ENCODE measurements at places on chromosomes 6 and 20.
A peak's percentile ranks its signal among the peaks of the same experiment; 100 is the strongest.

DNA sequence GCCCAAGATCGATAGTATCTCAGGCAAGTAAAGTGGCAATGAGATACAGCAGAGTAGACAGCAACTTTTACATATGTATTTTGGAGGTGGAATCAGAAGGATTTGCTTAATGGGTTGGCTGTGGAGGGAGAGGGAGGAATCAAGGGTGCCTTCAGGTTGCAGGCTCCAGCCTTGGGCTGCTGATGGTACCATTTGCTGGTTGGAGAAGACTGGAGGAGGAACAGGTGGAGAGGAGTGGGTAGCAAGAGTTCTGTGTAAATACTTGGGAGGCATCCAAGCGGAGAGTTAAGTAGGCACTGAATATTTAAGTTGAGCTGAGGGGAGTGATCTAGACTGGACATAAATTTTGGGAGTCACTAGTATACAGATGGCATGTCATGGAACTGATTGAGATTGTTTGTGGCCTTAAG, 5.2 kb downstream of the BICRAL start:
- DNase-seq = no peak

- DNase-seq = no peak
Measured at GRCh38 chr6:139014945-139015344, 13.6 kb upstream of the ABRACL start.

DNA sequence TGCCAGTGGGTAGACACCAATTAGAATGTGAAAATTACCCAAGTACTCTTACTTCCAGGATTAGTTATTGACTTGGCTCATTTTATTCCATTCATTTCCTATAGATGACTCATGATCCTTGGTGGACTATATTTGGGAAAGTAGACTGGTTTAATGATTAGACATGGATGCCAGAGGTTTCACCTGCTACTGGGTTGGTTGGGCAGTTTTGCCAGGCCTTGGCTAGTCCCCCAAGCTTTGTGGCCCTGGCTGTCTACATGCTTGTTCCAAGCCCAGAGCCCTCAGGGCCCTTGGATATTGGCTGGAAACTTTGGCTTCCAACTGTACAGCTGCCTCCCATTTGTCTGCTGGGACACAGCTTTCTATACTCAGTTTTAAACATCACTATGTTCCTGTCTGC, 104.1 kb downstream of the ZFP64 start:
- no peak for DNase-seq

DNA sequence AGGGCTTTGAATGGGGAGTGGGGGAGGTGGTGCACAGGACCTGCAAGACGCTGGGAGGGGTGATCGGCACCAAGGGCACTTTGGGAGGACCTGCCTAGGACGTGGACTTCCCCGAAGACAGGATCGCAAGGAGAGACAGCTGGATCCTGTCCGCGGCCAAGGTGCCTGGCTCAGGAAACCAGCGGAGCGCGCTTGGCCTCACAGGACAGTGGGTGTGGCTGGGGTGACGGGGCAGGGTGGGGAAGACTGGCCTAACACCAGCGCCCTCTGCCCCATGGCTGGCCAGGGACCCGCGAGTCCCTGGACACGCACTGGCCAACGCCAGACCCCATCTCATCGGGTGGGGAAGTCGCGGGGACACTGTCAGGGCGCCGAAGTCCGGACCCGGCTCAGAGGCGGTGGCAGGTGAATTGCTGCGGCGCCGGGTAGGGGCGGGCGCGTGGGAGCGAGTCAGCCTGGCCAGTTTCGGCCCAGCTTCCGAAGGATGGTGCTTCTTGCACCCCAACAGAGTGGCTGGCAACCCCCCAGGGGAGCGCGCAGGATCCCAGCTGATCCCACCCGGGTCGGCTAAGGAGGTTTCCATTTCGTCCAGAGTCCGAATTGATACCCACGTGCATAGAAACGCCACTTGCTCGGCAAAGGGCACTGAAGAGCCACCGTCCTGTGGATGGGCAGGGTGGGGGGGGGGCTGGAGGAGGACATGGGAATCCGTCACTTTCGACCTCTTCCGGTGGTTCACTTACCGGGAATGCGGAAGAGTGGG, 785 bp upstream of the THBD start:
- no peak for DNase-seq

DNA sequence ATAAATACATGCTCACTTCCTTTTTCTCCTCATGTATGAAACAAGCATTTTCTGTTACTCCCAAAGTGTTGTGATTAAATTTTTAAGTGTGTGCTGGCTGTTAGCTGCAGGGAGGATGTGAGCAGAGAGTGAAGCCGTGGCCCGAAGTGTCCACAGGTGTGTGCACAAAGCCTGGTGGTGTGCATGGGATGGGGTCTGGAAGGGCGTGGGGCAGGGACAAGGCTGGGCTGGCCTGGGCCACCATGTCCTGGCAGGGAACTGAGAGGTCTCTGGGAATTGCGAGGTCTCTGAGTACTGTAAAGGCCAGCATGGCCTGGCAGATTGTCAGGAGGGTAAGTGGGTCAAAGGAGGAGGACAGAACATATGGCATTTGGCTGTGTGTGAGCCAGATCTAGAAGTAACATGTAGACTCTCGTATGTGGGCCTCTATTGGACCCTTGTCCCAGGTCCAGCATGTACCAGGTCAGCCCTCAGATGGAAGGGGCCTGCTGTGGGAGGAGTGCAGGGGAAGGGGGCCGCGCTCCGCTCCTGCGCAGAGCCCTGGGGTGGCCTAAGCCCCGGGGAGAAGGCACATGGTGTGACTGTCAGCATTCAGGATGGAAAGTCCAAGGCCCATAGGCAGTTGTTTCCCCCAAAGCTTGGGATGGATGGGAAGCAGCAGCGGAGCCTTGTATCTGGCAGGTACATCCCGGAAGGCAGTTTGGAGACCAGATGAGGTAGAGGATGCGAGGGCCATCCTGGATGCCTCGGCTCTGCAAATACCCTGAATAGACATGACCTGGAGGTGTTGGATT, 45.1 kb upstream of the PHACTR3 start:
- no peak for DNase-seq

DNA sequence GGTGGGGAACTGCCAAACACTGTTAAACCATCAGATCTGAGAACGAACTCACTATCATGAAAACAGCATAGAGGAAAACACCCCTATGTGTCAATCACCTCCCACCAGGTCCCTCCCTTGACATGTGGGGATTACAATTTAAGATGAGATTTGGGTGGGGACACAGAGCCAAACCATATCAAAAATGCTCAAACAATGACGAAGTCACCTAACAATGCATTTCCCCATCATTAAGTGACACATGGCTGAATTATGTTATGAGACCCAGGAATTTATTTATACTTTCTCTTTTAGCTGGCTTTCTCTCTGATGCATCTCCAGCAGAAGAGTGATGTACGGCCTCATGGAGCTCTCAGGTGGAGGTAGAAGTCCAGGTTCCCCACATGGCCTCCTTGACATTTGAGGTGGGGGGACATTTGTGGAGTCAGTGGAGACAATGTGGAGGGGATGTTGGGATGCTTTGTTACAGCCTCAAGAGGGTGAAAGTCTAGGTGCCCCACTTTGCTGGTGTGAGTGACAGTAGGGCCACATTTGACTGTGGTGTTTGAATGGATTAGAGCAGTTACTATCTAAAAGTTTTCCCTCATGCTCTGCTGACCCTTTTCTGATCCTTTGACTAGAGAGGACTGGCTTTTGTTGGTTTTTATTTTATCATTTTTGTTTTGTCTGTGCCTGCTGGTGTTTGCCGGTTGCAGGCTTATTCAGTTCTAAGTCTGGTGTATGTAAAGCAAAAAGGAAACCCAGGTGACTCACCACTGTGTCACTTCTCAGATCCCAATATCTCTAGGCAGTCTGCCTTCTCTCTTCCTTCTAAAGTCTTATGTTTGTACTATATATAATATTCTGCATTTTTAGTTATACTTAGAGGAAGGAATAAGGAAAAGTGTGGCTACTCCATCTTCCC, 18.5 kb upstream of the DCBLD1 start:
- no peak for DNase-seq

GRCh38 chr6:83948851-83949250, 84.7 kb upstream of the MRAP2 start:
- no peak for DNase-seq

- DNase-seq = no peak
Measured at GRCh38 chr6:87197547-87197946, 42.2 kb downstream of the ZNF292 start.

- DNase-seq = no peak
Measured at GRCh38 chr6:125748406-125749172, 843 bp upstream of the HEY2 start.

GRCh38 chr6:141552031-141552430, 580.7 kb upstream of the GJE1 start:
- DNase-seq = no peak

- DNase-seq = no peak
Measured at GRCh38 chr6:138382498-138383265, 5.0 kb downstream of the SMIM28 start.

DNA sequence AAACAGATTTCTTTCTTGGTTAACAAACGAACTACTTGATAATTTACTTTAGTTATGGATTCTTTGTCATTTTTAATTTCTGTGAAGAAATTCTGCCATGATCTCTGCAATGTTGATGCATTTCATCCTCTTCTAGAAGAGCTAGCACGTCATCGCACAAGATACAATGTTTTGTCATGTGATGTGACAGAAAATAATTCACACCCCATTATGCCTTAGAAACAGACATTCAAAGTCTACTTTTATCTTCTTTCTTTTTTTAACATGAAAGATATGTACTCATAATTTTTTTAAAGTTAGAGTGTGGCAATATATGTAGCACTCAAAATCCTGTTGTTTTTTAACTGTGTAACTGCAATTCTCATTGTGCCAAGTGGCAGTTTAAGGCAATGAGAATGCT, 39.6 kb upstream of the NELFCD start:
- DNase-seq = no peak

- DNase-seq = no peak
Measured at GRCh38 chr6:170052991-170053821, 237.7 kb downstream of the DLL1 start.

GRCh38 chr6:12134991-12135390, 122.9 kb downstream of the HIVEP1 start:
- DNase-seq = no peak

DNA sequence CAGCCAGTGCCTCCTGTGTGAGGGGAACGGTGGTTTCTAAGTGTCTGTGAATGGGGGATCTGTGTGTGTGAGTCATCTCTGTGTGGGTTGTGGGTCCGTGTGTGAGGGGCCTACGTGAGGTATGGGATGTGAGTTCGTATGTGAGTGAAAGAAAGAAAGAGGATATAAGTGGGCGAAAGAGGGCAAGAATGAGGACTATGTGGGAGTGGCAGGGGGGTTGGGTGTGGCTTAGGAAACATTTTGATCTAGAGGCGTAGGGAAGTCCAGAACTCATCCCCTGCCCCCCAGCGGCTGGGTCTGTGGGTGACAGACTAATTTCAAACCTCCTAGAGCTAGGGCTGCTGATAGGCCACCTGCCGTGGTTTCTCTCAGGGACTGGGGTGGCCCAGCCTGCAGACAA, 35.5 kb downstream of the DHX35 start:
- peak; percentile 4 for DNase-seq

GRCh38 chr6:170032197-170032596, 258.7 kb downstream of the DLL1 start:
- DNase-seq = no peak
